8988T (cell line): ENCODE measurements at places on chromosomes 6 and 20.

- DNase-seq: no peak
Measured at GRCh38 chr6:163420289-163420614, 5.7 kb downstream of the QKI start.

DNA sequence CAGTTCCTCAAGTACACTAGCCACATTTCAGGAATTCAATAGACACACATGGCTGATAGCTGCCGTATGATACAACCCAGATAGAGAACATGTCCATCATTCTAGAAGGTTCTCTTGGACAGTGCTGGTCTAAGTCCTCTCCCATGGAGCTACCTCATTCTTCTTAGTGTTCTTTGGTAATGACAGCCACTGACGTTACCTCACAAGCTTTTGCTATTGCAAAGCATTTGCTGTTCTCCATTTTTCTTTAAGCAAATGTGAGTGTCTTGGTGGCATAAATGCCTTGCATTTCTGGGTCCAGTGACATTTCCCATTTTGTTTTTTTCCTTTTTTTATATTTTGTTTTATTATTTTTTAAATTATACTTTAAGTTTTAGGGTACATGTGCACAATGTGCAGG is 8.3 kb upstream of the CEBPB start:
- DNase-seq: no peak

GRCh38 chr20:33553516-33553915 is 63.6 kb downstream of the CBFA2T2 start:
- no peak for DNase-seq

- no peak for DNase-seq
Measured at GRCh38 chr6:87945181-87945580, 102.5 kb upstream of the SPACA1 start.

DNA sequence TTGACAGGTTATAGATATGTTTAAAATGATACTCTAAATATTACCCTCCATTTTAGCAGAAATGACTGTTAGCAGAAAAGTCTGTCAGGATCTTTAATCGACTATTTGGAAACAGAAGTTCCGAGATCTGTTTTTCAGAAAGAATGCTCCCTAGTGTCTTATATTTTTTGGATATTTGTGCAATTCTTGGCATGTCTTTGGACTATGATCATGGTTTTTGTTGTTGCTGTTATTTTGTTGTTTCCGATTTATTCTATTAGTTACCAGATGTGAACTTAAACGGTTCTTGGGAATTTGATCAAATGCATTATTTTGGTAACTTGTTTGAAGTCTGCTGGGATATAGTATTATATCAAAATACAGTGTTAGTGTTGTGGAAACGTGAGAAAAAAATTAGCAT is 106.4 kb upstream of the CEP162 start:
- DNase-seq: no peak

DNA sequence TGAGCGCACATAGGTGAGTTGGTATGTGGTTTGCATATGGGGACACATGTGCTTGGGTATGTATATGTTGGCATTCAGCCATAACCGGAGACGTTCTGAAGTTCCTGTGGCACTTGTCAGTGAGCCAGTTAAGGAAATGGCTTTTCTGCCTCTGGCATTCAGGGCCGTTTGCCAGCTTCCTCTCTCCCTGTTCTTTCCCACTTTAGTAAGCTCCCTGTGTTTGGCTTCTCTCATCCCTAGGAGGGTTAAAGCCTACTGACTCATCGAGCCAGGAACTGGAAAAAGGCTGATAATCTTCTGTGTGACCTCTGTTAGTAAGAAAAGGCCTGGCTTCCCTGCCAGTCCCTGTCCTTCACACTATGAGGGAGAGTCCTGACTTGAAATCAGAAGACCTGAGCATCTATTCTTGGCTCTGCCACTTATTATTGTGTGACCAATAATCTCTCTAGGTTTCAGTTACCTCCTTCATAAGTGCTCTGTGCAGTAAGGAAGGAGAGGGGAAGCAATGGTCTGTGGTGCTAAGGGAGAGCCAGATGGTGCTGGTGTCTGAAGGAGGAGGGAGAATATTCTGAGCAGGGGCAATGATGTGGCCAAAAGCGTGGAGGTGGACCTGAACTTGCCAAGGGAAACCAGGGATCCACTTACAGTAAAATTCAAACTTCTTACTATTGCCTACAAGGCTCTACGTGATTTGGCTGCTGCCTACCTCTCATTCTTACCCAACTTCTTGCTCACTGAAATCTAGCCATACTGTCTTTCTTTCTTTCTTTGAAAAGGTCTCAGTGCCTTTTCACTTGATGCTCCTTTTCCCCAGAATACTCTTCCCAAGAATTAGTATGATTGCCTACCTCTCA is 31.4 kb downstream of the ACSS2 start:
- DNase-seq: peak; percentile 49
